ENCODE measurements at places on chromosomes 6 and 20. TPM values are rescaled to one million over a fixed set of nuclear protein-coding genes. Genes with fewer than 3 reads are reported as not detected.

The HLA-DPB1 gene
- total RNA-seq, result 52.5 TPM

GRCh38 chr20:61251529-61252393, at the start of gene CDH4:
Gene CDH4, plus strand, starts transcription at chr20:61252261.
- no peak for DNase-seq

The GLP1R gene
- total RNA-seq, result not detected

DNA sequence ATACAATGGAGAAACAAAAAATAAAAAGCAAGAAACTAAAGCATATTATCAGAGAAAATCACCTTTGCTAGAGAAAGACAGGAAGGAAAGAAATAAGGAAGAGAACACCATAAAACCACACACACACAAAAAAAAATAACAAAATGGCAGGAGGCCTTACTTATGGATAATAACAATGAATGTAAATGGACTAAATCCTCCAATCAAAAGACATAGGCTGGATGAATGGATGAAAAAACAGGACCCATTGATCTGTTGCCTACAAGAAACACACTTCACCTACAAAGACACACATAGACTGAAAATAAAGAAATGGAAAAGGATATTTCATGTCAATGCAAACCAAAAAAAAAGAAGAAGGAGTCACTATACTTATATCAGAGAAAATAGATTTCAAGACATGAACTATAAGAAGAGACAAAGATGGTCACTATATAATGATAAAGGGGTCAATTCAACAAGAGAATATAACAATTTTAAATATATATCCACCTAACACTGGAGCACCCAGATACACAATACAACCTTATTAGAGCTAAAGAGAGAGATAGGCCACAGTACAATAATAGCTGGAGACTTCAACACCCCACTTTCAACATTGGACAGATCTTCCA, 693.6 kb downstream of the HACE1 start:
- DNase-seq, result no peak

GRCh38 chr20:44215125-44215524, 4.6 kb upstream of the OSER1 start:
- DNase-seq, result no peak

- DNase-seq, result no peak
Observed at GRCh38 chr6:26318459-26319404, 46.3 kb upstream of the BTN3A2 start.

The KIAA0408 gene
- 2.7 TPM for total RNA-seq

- DNase-seq, result no peak
Observed at GRCh38 chr6:132865829-132866228, 51.5 kb downstream of the RPS12 start.

Measured in mesenteric fat pad (tissue), 1 donor.